KBM-7 (cell line): ENCODE measurements at places on chromosomes 16 and 17.
A peak's percentile ranks its signal among the peaks of the same experiment; 100 is the strongest.

GRCh38 chr16:11685844-11686618 is 17.8 kb downstream of the SNN start:
- no peak for DNase-seq

DNA sequence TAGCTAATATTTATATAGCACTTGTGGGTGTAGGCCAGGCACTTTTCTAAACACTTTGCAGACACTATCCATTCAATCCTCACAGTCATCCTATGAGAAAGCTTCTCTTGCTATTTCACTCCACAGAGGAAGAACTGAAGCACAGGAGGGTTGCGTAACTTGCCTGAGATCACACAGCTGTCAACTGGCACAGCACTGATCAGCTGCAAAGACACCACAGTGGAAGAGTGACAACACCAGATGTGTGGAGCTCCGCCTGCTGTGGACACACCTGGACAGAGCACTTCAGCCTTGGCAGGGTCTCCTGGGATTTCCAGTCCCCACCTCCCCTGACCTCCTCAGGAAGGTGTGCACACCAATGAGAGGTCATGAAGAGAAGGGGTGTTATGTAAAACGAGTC is 13.3 kb upstream of the CNEP1R1 start:
- no peak for DNase-seq

DNA sequence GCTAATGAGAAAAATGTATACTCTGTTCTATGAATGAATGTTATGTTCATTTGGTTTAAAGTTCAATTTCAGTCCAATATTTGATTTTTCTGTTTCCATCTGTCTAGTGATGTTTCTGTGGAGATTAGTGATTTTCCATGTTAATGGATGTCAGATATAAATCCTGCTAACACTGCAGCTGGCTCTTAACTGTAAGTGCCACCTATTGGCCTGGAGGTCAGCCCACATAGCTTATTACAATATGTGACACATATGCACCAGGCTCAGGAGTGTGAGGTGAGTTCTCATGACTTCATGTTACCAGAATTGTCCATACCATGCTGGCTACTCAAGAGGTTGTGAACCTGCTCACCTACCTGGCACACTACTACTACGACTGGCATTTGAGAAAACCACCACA is 17.1 kb downstream of the ATF7IP2 start:
- no peak for DNase-seq

DNA sequence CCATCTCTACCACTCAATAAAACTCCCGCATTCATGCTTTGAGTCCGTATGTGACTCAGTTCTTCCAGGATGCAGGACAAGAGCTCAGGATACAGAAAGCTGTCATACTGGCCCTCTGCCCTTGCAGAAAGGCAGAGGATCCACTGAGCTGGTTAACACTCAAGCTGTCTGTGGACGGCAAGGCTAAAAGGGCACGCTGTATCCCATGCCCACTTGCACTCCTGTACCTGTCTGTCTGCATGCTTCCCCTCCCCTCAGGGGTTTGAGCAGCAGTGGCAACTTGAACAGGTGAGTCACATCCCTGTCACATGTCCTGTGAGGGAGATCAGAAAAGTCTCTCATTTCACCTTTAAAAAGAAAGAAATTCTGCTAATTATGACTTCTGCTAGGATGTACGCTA is 293.8 kb downstream of the HS3ST3B1 start:
- DNase-seq, result no peak

- DNase-seq, result no peak
These were observed 16.3 kb downstream of the CAVIN1 start for GRCh38 chr17:42406615-42407288.

- peak; percentile 1 for DNase-seq
These were observed 542.1 kb downstream of the XYLT1 start for GRCh38 chr16:16928532-16929109.

- DNase-seq, result peak; percentile 84
These were observed 1.0 kb downstream of the EIF1 start for GRCh38 chr17:41689497-41690299.

DNA sequence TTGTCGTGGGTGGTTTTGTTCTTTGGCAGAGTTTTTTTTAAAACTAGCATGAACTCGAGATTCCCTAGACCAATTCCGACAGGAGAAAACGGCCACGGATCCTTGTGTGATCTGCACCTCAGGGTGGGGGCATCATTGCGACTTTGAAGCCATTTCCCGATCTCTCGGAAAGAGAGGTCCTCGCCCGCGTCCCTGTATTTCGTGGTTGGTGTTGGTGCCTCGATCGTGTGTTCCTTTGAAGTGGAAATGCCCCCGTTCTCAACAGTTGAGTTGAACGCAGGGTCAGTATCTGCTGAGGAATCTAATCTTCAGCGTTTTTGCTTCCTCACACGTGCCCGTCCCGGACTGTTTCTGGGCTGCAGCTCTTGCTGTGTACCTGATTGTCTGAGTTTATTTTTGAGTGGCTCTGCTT is 1.1 kb downstream of the CRAMP1 start:
- DNase-seq, result peak; percentile 33

- DNase-seq, result no peak
These were observed 1.4 kb downstream of the WSCD1 start for GRCh38 chr17:6071528-6072065.

DNA sequence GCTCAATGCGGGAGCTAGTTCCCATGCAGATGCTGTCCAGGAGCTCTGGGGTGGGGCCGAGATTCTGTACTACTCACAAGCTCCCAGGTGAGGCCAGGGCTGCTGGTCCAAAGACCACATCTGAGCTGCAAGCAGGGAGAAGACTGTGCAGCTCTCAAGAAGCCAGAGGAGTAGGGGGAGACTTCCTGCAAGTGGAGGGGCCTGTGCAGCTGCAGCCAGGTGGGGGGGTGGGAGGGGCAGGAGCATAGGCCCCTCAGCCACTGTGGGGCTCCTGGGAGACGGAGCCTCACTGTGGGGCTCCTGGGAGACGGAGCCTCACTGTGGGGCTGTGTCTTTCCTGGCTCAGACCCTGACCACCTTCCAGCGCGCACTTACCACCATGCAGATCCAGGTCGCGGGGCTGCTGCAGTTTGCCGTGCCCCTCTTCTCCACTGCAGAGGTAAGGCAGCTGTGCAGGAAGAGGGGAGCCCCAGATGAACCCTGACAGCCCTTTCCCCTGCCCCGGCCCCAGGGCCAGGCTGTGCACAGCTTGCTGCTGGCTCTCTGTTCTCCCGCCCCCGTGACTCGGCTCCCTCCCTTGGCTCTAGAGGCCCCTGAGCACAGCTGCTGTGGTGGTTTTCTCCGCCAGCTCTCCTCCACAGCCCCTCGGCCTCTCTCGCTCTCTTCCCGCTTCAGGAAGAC is 24.3 kb upstream of the DNAI2 start:
- DNase-seq, result no peak

DNA sequence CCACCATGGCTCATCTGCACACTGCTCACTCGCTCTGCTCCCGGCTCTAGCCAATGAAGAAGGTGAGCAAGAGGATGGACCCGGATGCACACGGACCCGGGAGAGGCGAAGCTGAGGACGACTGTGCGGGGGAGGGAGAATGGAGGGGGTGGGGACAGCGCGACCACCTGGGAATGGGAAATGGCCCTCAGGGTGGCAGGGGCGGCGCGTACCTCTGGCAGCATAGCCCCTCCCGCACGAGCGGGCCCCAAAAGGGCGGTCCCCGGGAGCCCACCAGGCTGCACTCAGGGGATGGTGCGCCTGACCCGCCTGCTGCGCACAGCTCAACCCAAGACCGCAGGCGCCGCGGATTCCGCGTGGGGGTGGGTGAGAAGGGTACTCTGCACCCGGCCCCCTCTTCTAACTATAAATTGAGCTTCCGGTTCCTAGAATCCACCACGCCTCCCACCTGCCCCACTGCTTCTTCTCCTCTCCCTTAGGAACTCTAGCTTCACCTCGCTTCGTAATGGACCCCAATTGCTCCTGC is 6.1 kb downstream of the MT1H start:
- peak; percentile 76 for DNase-seq

GRCh38 chr16:84685210-84685609 is 14.6 kb upstream of the USP10 start:
- no peak for DNase-seq

DNA sequence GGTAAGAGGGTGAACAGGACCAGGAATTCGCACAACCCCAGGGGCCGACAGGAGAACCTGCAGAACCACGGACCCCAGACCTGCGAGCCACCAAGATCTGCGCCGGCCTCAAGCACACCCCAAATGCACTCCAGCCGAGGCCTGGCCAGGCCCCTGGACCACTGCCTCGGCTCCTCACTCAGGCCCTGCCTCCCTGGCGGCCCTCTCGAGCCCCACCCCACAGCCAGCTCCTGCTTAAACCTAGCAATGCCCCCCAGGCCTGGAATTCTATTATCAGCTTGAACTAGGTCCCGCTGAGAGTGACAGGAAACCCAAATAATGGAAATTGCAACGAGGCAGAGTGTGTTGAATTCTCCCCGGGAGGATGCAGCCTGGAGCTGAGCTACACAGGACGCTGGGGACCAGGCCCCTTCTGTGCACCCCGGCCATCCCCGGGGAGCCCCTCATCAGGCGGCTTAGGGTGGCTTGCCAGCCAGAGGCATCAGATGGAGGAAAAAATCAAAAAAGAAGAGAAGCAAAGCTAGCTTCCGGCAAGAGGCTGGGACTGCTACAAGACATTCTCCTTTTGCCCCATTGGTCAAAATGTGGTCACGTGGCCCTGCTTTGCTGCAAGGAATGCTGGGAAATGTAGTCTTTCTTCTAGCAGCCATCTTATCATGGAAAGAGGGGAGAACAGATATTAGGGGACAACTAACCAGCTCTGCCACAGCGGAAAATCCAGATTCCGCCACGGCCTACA is 2.4 kb upstream of the ENPP7 start:
- DNase-seq, result peak; percentile 70

DNA sequence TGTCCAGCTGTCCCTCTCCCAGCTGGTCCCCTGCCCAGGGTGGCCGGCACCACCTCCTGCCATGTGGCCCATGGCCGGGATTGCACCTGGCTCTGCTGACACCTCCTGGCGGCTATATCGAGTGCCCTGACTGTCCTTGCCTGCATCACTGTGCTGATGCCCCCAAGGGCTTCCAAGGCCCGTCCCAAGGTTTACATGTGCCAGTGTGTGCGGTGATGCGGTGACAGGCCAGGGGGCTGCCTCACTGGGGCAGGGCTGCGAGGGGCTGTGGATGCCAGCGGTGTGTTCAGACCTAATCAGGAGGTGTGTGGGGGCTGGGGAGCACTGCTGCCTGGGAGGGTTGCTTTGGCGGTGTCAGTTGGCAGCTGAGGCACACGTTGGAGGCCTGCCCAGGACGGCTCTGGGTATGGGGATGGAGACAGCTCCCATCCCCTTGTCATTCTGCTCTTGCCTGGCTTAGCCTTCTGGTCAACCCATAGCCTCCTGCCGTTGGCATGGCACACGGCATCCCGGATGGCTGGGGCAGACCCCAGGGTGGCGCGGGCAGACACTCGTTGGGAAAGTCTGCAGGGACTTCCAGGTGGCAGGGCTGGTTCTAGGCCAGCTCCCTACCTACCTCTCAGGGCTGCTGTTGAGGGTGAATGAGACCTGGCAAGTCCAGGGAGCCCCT is 5.5 kb downstream of the MAP2K3 start:
- DNase-seq, result no peak
